ENCODE measurements at places on chromosomes 5 and 9. TPM values are rescaled to one million over a fixed set of nuclear protein-coding genes. Genes with fewer than 3 reads are reported as not detected.

GRCh38 chr5:132100672-132101261, 27.2 kb downstream of the CSF2 start:
- H3K4me3 ChIP-seq = no peak overlapping the region
- no peak overlapping the region for H3K27ac ChIP-seq
- no peaks in the 10 kb centered on the region for H3K27me3 ChIP-seq
- H3K4me1 ChIP-seq = peaks cover 78% of the 10 kb centered on the region

DNA sequence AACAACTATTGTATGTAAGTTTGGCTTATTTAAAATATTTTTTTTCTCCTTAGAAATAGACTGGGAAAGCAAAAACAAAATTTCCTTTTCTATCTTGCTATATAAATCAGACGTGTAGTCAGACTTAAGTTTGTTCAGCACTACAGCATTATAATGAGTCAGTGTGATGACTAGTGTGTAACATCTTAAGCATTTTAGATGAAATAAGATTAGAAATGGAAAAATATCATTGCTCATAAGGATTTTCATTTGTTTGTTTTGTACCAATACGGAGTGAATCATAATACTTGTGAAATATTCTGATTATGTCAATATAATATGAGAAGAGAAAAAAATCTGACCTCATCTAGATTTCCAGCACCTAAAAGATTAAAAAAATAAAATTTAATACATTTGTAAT, 64.7 kb upstream of the RICTOR start:
- H3K27ac ChIP-seq = peak overlapping the region; percentile 46
- no peaks in the 10 kb centered on the region for H3K27me3 ChIP-seq
- DNase-seq = peak; percentile 75
- H3K4me1 ChIP-seq = peaks cover 43% of the 10 kb centered on the region
- H3K36me3 ChIP-seq = no peaks in the 10 kb centered on the region

- H3K27me3 ChIP-seq = no peaks in the 10 kb centered on the region
- H3K36me3 ChIP-seq = peaks cover 39% of the 10 kb centered on the region
- H3K4me3 ChIP-seq = 0 out of 2 replicates have a peak overlapping the region, but pooled peaks have one; percentile 5
- H3K4me1 ChIP-seq = peaks cover 71% of the 10 kb centered on the region
Measured at GRCh38 chr5:9196403-9197227, 349.3 kb downstream of the SEMA5A start.

DNA sequence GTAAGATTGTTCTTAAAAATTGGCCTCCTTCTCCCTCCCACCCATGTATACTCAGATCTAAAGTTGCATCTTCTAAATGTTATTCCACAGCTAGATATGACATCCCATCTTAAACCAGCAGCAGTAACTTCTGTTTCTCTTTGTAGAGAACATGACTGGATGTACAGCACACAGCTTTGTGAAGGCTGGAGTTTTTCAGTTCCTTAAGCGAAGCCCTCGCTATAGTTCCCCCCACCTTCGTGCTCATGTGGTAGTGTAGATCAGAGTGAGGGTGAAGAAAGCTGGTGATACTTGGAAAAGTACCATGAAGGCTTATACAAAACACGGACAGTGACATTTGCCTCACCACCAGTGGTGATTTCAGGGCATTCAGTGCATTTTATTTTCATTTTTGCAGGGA, 137.5 kb downstream of the MAT2B start:
- no peak overlapping the region for H3K4me3 ChIP-seq
- no peak for DNase-seq
- peaks cover 8% of the 10 kb centered on the region for H3K27me3 ChIP-seq
- no peak overlapping the region for H3K27ac ChIP-seq
- no peaks in the 10 kb centered on the region for H3K36me3 ChIP-seq
- no peaks in the 10 kb centered on the region for H3K4me1 ChIP-seq

Gene C9
- 0.09 TPM for total RNA-seq
